ENCODE measurements at places on chromosomes 2 and 18.

DNA sequence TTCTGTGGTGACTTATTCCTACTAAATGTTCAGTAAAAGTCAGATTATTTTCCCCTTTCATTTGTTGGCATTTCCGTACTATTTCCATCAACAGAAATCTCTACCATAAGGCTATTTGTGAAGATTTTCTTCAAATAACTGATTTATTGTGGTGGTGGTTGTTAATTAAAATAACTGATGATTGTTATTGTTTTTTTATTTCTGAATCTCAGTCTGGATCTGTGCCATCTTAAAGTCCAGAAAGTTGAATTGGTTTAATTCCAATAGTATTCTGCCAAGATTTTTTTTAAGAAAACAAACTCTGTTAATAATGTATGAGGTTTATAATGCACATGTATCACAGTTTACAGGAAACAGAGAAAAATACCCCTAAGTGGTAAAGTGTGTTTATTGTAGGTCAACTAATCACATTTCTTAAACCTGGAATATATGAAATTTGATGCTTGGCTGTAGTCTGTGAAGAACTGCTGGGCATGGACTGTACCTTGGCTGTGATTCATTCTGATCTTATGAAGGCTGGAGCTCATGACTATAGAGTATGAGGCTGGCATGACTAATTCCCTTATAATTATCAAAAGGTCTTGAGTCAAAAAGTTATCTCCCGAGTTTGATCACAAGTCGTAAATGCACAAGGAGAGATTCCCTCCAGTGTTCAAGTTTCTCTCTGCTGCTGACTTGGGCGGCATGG is 134.2 kb upstream of the RND3 start:
- DNase-seq = no peak

GRCh38 chr2:78082555-78082954 is 560.4 kb upstream of the LRRTM4 start:
- no peak for DNase-seq

GRCh38 chr2:226011716-226012450 is 612.4 kb downstream of the NYAP2 start:
- no peak for DNase-seq

GRCh38 chr18:65988972-65989371 is 238.2 kb downstream of the CDH7 start:
- DNase-seq = no peak

DNA sequence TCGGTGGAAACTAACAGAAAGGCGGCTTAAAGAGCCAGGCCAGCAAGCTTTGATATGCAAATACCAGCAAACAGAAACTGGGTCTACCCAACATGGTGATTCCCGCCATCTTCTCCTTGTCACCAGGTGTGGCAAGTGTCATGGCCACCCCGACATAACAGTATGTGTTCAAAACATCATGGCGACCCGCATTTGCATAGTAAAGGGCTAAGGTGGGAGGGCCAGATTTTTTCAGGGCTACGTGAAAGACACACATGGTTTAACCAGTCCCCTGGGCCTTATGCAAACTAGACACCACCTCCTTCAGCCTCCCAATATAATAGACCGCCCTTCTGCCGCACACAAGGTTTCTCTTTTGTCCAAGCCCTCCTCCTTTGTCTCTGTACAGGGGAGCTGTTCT is 260.4 kb downstream of the METTL4 start:
- DNase-seq = no peak

DNA sequence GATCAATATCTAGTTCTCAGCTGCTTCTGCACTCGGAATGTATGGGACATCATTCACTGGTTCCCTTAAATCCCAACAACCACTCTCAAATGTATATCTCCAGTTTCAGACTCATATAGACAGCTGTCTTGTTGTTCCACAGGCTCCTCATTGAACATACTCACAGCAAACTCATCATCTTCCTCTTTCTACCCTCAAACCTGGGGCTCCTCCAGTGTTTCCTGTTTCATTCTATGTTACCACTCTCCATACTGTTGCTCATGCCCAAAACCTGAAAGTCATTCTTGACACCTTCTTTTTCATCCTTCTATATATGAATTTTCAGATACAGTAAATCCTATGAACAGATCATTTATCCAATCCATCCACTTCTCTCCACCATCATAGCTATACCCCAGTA is 18.7 kb upstream of the REL start:
- no peak for DNase-seq

- no peak for DNase-seq
These were observed 263.4 kb downstream of the NEDD4L start for GRCh38 chr18:58307441-58307840.

- no peak for DNase-seq
These were observed 217.8 kb upstream of the REV1 start for GRCh38 chr2:99707592-99707991.

DNA sequence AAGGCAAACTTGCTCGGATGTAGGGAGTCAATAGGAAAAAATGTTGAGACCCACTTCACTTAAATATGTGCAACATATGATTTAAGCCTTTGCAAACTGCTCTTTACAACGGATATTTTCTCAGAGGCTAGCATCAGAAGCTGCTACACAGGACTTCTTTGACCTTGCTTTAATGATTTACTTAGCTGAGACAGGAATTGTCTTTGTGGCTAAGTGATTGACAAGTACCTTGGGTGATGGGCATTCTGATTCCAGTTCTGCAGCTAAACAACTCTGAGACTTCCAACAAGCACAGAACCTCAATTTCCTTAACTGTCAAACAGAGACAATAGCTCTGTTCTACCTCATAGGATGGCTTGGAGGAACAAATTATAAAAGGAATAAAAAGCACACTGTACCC is 150.2 kb downstream of the NCKAP5 start:
- DNase-seq = no peak

DNA sequence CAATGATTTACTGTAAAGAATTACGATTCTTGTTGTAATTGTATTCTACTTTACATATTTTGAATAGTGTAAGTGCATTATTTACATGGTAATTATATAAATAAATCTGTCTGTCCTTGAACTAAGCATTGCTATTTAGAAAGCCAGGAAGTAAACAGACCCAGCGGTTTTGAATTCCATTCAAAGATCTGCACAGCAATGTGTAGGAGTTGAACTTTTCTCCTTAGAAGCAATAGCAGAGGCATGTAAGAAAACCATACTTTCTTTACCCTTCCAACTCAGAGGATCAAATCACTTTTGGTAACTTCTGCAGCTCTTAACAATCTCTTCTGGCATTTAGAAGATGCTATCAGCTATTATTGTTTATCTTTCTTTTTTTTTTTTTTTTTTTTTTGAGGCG is 109.2 kb upstream of the VRK2 start:
- no peak for DNase-seq

DNA sequence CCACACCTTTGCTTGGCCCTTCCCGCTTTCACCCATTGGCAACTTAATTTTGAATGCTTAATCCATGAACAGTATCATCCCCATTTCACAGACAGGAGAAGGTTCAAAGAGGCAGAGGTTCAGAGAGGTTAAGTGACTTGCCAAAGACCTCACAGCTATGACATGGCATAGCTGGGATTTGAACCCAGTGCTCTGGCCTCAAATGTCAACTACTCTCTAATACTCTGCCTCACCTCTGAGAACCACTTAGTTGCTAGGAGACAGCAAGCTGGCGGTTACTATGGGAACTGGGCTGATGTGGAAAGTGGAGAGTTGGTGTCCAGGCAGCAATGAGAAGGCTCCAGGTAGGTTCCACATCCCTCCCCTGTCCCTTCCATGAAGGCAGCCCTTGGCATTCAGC is 15.8 kb upstream of the PRSS56 start:
- DNase-seq = no peak
